ENCODE measurements at places on chromosomes 13 and 19. TPM values are rescaled to one million over a fixed set of nuclear protein-coding genes. Genes with fewer than 3 reads are reported as not detected.

GRCh38 chr13:113781571-113781970 is 22.5 kb downstream of the TMEM255B start:
- H3K4me1 ChIP-seq = no peaks in the 10 kb centered on the region
- DNase-seq = no peak
- peaks cover 13% of the 10 kb centered on the region for H3K27me3 ChIP-seq

DNA sequence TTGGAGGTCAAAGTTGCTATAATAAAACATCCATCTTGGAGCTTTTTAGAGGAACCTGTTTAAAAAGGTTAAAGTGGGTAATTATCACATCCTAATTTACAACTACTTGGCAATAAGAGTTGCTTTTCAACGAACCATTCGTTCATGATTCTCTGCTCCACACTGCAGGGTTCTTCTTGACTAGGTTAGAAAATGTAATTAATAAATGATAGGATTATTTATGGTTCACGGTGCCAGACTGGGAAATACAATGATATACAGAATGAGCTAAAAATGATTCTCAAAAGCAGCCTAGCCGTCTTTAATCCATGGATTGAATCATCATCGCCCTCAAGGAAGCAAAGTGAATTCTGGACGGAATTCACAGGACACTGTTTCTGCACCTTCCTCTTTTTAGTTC is 291.2 kb downstream of the TEX29 start:
- H3K36me3 ChIP-seq = no peaks in the 10 kb centered on the region
- no peak overlapping the region for H3K27ac ChIP-seq
- DNase-seq = no peak

- no peak for DNase-seq
- no peak overlapping the region for H3K4me3 ChIP-seq
Observed at GRCh38 chr19:15926484-15926883, 7.8 kb downstream of the CYP4F11 start.

GRCh38 chr19:24142771-24143170 is 55.8 kb downstream of the ZNF254 start:
- no peak for DNase-seq
- H3K4me3 ChIP-seq = no peak overlapping the region
- H3K4me1 ChIP-seq = no peaks in the 10 kb centered on the region
- no peaks in the 10 kb centered on the region for H3K27me3 ChIP-seq
- H3K36me3 ChIP-seq = peaks cover 7% of the 10 kb centered on the region
- no peak overlapping the region for H3K27ac ChIP-seq

DNA sequence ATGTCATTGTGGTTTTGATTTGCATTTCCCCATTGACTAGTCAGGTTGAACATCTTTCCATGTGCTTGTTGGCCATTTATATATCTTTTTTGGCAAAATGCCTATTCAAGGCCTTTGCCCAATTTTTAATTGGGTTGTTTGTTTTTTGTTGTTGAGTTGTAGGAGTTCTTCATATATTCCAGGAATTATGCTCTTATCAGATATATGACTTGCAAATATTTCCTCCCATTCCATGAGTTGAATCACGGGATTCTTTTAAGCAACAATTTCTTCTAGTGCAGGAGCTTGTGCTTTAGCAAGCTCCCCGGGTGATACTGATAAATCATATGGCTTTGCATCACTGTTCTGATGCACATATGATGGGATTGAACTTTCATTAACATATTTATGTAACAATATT is 47.0 kb upstream of the FLT1 start:
- no peak for DNase-seq
- H3K27ac ChIP-seq = no peak overlapping the region
- no peaks in the 10 kb centered on the region for H3K36me3 ChIP-seq
- no peaks in the 10 kb centered on the region for H3K27me3 ChIP-seq

Gene ZNF578
- 2.3 TPM for total RNA-seq

GRCh38 chr13:111209613-111210012 is 94.5 kb downstream of the ARHGEF7 start:
- H3K4me1 ChIP-seq = peaks cover 42% of the 10 kb centered on the region
- H3K4me3 ChIP-seq = no peak overlapping the region
- H3K36me3 ChIP-seq = no peaks in the 10 kb centered on the region
- H3K27me3 ChIP-seq = no peaks in the 10 kb centered on the region
- no peak overlapping the region for H3K27ac ChIP-seq
- DNase-seq = no peak

Gene ZMYM5
- total RNA-seq = 14.7 TPM

GRCh38 chr19:50711196-50711595 is 8.4 kb downstream of the SHANK1 start:
- H3K4me1 ChIP-seq = no peaks in the 10 kb centered on the region
- no peaks in the 10 kb centered on the region for H3K36me3 ChIP-seq
- DNase-seq = no peak
- H3K27ac ChIP-seq = no peak overlapping the region
- H3K4me3 ChIP-seq = no peak overlapping the region

- DNase-seq = no peak
- no peaks in the 10 kb centered on the region for H3K36me3 ChIP-seq
- H3K27ac ChIP-seq = no peak overlapping the region
- no peaks in the 10 kb centered on the region for H3K27me3 ChIP-seq
- H3K4me1 ChIP-seq = peaks cover 7% of the 10 kb centered on the region
- H3K4me3 ChIP-seq = no peak overlapping the region
Observed at GRCh38 chr13:46296115-46296822, 84.5 kb downstream of the LRRC63 start.

- H3K27ac ChIP-seq = peak overlapping the region; percentile 98
- DNase-seq = peak; percentile 70
- H3K27me3 ChIP-seq = no peaks in the 10 kb centered on the region
- H3K4me1 ChIP-seq = no peaks in the 10 kb centered on the region
Observed at GRCh38 chr19:55459551-55459949, 1.9 kb downstream of the ISOC2 start.

- peak overlapping the region; percentile 70 for H3K4me3 ChIP-seq
- H3K4me1 ChIP-seq = peaks cover 24% of the 10 kb centered on the region
- peak overlapping the region; percentile 92 for H3K27ac ChIP-seq
- DNase-seq = no peak
Observed at GRCh38 chr19:50803633-50804419, 13.6 kb downstream of the ACP4 start.

Data from sigmoid colon (tissue), 7 donors.